Smooth muscle cell of the pulmonary artery (primary cell): ENCODE measurements at places on chromosomes 11 and 22. TPM values are rescaled to one million over a fixed set of nuclear protein-coding genes. Genes with fewer than 3 reads are reported as not detected.

LBHD1 gene
- 3.0 and 3.9 TPM in 2 replicates for total RNA-seq

MCHR1 gene
- 2.7 and 3.7 TPM in 2 replicates for total RNA-seq

ABCC8 gene
- not detected in 2 replicates for total RNA-seq

SYT9 gene
- total RNA-seq, result 0.07 TPM in 1 of 2 replicates, not detected in the other

HORMAD2 gene
- total RNA-seq, result not detected in 2 replicates

CCDC73 gene
- total RNA-seq, result not detected in 2 replicates

RIMBP3C gene
- total RNA-seq, result 0.20 TPM in 1 of 2 replicates, not detected in the other

OR56B4 gene
- not detected in 2 replicates for total RNA-seq

SH3BP1 gene
- total RNA-seq, result 10.6 and 13.7 TPM in 2 replicates

INS gene
- total RNA-seq, result not detected in 2 replicates

SCGB1A1 gene
- total RNA-seq, result not detected in 2 replicates

EXPH5 gene
- 0.26 and 0.72 TPM in 2 replicates for total RNA-seq

POTEH gene
- total RNA-seq, result not detected in 2 replicates

PLXNB2 gene
- total RNA-seq, result 226 and 278 TPM in 2 replicates

BUD13 gene
- 7.7 and 8.9 TPM in 2 replicates for total RNA-seq

IGLL5 gene
- not detected in 2 replicates for total RNA-seq

NXPE4 gene
- total RNA-seq, result not detected in 2 replicates
